ENCODE measurements at places on chromosomes 6 and 20. TPM values are rescaled to one million over a fixed set of nuclear protein-coding genes. Genes with fewer than 3 reads are reported as not detected.

DNA sequence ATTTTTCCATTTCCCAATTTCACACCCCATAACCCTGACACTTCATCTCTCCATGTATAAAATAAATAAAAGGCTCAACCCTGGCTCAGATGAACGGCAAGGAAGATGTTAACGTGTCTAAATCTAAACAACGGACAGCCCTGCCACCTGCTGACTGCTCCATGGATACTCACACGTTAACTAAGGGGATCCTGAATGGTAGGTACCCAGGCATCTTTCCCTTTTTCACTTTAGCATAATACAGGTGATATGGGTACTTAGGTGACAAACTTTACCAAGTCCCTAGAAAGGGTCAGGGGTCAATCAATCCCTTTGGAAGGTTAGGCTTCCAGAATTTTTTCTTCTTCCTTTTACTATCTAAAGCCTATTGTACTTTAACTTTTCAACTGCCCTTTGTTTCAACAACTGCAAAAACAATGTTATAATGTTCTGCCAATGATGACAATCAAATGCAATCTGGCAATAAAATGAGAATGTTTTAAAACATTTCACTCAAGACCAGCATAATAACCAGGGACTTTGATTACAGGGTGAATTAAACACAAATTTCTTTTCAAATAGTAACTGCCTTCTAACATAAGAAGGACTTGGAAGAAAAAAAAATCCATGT, 52.4 kb upstream of the IPCEF1 start:
- DNase-seq: no peak

- DNase-seq: no peak
Observed at GRCh38 chr20:57433657-57434389, 42.6 kb downstream of the RBM38 start.

DNA sequence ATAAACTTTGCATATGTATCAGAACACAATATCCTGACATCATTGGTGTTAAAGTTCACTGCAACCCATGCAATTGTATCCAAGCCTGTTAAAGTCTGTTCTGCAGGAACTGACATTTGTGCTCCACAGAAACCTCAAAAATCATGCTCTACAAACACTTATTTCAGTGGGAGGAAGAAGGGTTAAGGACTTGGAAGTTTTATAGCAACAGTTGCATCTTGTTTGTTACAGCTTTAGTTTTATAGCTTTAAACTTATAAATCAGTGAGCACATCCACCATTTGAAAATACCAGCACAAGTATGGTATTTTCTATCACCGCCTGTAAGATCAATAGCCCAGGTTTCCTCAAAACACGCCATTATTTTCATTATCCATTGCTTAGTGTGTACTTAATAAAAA, 884 bp downstream of the ECT2L start:
- DNase-seq: no peak

The CLIC5 gene
- total RNA-seq: 0.03 TPM

DNA sequence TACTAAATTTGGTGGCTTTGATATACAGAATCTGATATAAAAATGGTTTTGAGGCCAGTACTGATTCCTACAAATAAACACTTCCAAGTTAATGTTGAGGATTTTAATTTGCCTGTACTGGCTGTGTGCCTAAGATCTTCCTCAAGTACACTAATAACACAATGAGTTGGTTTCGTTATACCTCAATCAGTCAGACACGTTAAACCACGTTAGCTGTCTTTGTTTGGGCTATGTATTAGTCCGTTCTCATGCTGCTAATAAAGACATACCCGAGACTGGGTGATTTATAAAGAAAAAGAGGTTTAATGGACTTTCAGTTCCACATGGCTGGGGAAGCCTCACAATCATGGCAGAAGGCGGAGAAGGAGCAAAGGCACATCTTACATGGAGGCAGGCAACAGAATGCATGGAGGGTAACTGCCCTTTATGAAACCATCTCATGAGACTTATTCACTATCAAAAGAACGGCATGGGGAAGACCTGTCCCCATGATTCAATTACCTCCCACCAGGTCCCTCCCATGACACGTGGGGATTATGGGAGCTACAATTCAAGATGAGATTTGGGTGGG, 46.2 kb downstream of the NT5E start:
- no peak for DNase-seq

Measured in myocyte (in vitro differentiated cells).